ENCODE measurements at places on chromosomes 6 and 20. TPM values are rescaled to one million over a fixed set of nuclear protein-coding genes. Genes with fewer than 3 reads are reported as not detected.

DNA sequence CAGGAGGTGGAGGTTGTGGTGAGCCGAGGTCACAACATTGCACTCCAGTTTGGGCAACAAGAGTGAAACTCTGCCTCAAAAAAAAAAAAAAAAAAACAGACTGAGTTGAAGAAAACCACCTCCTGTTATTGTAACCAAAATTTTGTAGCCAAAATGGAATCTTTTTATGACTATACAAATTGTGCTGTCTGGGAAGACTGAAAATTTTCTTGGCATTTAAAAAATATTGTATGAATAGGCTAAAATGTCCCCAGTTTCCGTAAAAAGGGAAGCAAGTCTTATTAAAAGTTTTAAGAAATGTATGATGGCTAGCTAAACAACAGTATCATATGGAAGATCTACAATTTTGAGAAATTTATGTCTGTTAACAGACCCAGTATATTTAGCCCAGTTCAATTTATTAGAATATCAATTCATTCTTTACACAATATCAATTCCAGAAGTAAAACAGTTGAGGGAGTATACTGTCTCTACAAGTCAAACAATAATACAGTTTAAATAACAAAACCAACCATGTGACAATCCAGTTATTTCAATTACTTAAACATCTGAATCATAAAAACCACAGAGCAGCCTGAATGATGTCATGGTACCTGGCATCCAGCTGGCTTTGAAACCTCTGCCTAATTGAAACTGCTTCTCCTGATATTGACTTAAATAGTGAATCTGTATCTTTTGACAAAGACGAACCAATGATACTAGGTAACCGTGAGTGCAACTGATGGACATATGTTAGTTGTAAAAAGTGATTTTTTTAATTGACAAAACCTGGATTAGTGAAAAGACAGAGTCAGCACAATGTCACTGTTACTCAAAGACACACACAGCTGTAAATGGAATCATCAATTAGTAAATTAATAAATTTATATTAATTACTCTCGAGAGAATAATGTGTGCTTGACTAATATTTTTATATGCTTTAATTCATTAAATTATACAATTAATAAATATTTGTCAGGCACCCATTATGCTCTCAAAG lies 166.6 kb upstream of the MARCKS start:
- DNase-seq, result no peak

DNA sequence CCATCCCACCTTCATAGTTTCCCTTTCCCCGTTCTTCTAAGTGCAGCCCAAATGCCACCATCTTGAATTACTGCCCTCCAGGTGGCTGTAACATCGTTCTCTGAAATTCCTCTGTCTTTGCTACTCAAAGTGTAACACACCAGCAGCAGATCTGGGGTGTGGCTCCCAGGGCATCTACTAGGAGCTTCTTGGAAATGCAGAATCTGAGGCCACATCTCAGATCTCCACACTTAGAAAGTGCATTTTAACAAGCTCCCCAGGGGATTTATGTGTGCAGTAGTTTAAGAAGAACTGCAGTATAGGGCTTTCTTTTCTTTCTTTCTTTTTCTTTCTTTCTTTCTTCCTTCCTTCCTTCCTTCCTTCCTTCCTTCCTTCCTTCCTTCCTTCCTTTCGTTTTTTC lies 1.7 kb upstream of the MLIP start:
- DNase-seq, result no peak

The GGTLC1 gene
- total RNA-seq, result not detected

GRCh38 chr6:131640576-131640975 lies 3.5 kb downstream of the ENPP3 start:
- no peak for DNase-seq

GRCh38 chr6:170596426-170596825 lies 12.0 kb upstream of the PDCD2 start:
- DNase-seq, result no peak

- no peak for DNase-seq
These were observed 420.6 kb downstream of the COL12A1 start for GRCh38 chr6:74785236-74785635.

The UBD gene
- not detected for total RNA-seq

GRCh38 chr6:135397172-135397952 lies 100.2 kb downstream of the AHI1 start:
- DNase-seq, result no peak

DNA sequence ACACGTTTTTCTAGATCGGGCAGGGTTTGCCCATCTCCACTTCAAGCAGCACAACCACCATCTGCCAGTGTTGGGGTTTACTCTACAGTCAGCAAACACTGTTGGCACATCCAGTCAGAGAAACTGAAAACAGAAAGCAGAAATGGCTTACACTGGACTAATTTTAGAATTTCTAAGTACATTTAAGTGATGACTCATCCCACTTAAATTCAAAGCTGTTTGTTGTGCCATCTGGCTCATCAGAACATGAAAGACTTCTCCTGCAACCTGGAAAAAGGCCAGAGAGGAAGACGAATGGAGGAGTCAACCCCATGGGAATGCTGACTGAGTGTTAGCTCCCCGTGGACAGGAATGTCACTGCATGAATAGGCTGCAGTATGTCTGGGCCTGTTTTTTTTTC lies 21.8 kb downstream of the FAM209B start:
- peak; percentile 41 for DNase-seq

GRCh38 chr6:148471624-148472159 lies 129.1 kb downstream of the SASH1 start:
- DNase-seq, result no peak

GRCh38 chr6:170462366-170463020 lies 90.6 kb downstream of the PSMB1 start:
- DNase-seq, result no peak

The PTCRA gene
- total RNA-seq, result not detected

DNA sequence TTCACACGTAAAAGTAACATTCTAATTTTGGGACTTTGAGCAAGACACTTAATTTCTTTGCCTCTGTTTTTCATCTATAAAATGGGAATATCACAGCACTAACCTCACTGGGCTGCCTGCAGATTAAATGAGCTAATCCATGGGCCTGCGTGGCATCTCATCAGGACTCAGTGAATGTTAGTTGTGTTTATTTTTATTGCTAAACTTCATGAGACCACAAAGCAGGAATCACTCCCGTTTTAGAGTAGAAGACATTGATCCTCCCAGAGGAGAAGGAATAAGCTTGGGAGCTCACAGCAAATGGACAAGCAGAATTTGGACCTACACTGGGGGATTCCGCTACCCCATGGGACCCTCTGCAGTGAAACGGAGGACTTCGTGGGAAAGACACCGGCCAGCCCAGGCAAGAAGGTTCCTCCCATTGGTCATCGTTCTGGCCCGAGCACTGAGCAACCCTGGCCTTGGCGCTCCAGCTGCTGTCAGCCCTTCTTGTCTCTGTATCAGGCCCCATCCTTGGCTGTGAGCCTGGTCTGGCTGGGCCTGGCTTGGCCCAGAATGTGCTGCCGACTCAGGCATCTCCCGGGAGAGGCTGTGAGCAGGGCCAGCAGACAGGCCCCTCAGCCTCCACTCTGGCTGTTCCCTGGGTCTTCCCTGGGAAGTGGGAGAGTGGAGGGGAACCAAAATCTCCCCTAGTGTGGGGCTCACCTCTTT lies 79.8 kb downstream of the NFATC2 start:
- DNase-seq, result no peak

DNA sequence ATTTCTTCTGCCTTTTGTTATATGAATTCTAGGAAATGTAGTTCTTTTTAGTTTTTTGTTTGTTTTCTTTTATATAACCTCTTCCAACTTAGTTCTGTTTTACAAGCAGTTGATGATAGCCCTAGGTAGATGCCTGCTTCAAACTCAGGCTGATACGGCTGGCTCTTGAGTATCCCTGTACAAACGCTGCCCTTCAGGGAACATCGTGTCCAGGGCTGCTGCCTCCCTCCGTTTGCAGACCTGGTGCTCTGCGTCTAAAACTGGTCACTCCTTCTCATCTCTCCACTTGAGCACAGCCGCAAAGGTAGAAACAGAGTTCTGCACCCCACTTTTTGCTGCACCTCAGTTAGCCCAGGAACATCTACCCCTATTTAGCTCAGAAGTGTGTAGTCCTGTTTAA lies 310.1 kb downstream of the PRL start:
- DNase-seq, result no peak

GRCh38 chr20:61977419-61977786 lies 88.3 kb downstream of the TAF4 start:
- no peak for DNase-seq

DNA sequence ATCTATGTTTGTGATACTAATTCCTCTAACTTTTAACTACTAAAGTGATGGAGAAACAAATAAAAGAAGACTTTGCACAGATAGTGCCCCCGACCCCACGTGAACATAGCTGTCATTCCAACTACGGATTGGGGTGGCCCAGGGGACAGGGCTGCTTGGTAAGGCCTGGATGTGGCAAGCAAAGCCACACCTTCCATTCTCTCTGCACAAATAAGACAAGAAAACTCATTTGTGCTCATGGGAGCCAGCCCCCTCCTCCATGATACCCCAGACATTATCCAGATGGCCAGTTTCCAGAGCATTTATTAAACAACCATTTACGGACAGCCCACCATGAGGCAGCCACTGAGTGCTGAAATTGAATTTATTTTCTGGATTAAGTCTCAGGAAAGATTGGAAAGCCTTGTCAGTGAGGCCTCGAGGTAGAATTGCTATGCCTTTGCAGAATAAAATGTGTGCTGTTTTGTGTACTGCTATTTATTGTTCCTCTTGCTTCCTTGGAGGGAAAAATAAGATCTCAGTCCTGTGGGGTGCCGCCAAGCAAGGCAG lies 151.2 kb downstream of the UNC5CL start:
- DNase-seq, result no peak

The SYTL3 gene
- 0.52 TPM for total RNA-seq

GRCh38 chr6:45129051-45129450 lies 199.1 kb upstream of the RUNX2 start:
- DNase-seq, result no peak

- no peak for DNase-seq
These were observed 191.4 kb downstream of the TENT5A start for GRCh38 chr6:81561071-81561564.

DNA sequence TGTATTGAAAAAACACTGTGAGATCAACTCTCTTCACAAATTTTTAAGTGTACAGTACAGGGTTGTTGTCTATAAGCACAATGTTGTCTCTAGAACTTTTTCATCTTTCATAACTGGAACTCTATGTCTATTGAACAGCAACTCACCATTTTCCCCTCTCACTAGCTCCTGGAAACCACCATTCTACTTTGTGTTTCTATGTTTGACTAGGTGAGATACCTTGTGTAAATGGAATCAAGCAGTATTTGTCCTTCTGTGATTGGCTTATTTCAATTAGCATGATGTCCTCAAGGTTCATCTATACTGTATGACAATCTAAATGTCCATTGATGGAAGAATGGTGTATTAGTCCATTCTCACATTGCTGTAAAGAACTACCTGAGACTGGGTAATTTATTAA lies 210.1 kb upstream of the FUT9 start:
- no peak for DNase-seq

GRCh38 chr20:61762886-61763739 lies 302.6 kb downstream of the TAF4 start:
- no peak for DNase-seq

- no peak for DNase-seq
These were observed 671.2 kb downstream of the EPHA7 start for GRCh38 chr6:92748131-92748530.

DNA sequence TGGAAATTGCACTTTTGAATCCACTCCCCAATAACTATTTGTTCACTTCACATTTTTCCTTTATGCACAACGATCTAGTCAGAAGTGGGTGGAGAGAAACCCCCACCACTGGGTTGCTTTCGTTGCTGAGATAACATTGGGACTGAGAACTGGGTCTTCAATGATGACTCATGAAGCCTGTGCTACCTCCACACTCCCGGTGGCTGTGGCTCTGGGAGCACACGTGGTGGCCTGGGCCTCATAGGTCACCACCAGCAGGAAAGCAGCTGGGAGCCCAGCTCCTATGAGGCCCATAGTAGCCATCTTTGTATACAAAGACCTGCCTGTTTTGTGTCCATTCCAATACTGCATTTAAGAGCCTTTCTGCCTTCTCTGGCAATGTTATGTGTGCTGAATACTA lies 178.0 kb upstream of the SASH1 start:
- DNase-seq, result no peak

- no peak for DNase-seq
These were observed 70.6 kb downstream of the VEGFA start for GRCh38 chr6:43840490-43841218.

- no peak for DNase-seq
These were observed 15.1 kb downstream of the GSTA1 start for GRCh38 chr6:52788478-52788877.

GRCh38 chr20:49446808-49447207 lies 35.7 kb downstream of the KCNB1 start:
- no peak for DNase-seq

The WFDC10B gene
- total RNA-seq, result not detected

GRCh38 chr20:33474097-33474873 lies 15.6 kb upstream of the CBFA2T2 start:
- no peak for DNase-seq

The ADGRG6 gene
- total RNA-seq, result 73.8 TPM

The SAPCD1 gene
- total RNA-seq, result 4.7 TPM

- no peak for DNase-seq
These were observed 75.7 kb downstream of the REPS1 start for GRCh38 chr6:138912308-138912707.

The PNLDC1 gene
- total RNA-seq, result not detected

The OR2H1 gene
- total RNA-seq, result not detected

DNA sequence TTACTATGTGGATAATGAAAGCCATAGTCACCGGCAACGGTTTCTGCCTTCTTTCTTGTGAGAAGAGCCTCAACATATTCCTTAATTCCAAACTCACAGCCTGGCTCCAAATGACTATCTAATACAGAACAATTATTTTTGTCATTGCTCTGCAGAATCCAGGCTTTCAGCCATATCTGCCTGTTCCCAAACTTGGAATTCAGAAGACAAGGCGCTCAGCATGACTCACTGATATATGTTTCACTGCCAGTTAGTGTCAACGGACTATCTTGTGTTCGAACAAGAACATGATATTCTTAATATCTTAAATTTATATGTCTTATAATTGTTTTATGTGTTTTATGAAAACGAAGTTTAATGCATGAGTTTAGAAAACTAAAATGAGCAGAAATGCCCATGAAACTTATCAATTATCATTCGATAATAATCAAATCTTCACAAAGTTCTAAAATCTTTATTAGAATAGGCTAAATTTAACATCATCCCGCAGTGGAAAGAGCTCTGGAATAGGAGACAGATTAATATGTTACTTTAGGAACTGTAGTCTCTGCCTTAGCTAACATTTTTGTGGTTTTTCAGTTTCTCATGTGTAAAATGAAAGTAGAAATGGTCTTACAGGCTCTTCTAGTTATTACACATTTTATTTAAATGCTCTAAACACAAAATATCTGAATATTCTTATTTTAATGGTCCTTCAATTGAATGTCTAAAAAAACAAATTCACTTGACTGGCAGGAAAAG lies 669.3 kb upstream of the GJE1 start:
- no peak for DNase-seq

Measured in NCI-H460 (cell line).